Adipocyte (in vitro differentiated cells): ENCODE measurements at places on chromosomes 13 and 19.

- DNase-seq: no peak
Measured at GRCh38 chr13:50691176-50691680, 152.3 kb downstream of the DLEU7 start.

DNA sequence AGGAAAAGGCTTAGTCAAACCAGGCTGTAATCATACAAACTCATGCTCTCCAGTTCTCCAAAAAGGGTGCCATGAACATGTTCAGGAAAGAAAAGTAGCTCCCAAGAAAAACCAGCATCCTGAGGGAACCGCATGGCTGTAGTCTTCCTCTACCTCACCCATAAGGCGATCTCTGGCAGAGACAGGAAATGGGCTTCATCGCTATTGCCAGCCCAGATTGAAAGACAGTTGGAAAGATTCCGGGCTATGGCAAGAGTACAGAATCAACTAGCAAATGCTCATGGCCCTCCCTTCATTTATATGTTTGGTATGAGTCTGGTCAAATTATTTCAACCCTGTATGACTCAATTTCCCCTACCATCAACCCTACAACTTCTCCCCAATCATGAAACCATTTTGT is 140.1 kb downstream of the LHFPL6 start:
- DNase-seq: no peak

DNA sequence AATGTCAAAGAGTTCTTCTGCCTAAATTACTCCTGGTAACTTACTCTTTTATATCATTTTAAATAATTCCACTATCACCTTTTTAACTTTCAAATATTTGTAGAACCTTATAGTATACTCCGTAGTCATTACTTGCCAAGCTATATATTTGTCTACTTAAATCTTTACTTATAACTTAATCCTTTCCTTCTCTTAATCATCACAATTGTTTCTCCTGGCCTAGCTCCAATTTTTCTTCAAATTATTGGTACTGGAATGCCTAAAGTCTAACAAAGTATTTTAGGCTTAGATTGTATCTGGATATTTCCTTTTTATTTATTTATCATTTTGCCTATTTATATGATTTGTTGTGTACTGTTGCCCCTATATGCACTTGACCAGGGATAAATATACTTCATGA is 109.5 kb downstream of the MZT1 start:
- DNase-seq: no peak

DNA sequence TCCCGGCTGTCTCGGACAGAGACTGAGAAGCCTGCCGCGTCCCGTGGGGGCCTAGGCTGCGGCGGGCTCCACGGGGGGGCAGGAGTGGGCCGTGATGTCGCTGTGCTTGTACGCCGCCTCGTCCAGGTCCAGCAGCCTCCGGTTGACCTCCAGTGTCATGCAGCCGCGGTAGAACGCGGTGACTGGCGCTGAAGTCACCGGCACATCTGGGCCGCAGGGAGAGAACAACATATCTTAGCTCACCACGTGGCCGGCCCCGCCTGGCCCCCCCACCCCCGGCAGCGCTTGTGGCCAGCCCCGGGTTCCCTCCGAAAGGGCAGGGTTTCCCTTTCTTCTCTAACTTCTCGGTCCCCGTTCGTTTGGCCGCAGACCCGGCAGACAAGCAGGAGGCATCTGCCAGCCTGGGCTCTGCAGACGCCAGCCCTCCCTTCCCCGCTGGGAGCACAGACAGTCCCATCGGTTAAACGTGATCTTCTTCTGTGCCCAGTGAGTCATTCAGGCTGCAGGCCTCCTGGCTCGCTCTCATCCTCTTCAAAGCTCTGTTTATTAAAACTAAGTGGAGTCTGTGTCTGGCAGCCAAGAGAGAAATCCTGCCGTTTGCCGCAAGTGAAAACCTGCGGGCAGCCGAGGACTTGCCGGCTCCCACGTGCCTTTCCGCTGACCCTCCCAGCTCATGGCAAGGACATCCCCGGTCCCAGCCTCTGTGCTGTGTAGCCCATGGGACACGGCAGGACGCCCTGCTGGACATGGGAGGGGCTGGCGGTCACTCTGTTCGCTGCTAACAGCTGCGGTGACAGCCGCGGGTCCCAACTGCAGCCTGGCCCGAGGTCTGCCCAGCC is 42.8 kb downstream of the GAS6 start:
- peak; percentile 95 for DNase-seq

DNA sequence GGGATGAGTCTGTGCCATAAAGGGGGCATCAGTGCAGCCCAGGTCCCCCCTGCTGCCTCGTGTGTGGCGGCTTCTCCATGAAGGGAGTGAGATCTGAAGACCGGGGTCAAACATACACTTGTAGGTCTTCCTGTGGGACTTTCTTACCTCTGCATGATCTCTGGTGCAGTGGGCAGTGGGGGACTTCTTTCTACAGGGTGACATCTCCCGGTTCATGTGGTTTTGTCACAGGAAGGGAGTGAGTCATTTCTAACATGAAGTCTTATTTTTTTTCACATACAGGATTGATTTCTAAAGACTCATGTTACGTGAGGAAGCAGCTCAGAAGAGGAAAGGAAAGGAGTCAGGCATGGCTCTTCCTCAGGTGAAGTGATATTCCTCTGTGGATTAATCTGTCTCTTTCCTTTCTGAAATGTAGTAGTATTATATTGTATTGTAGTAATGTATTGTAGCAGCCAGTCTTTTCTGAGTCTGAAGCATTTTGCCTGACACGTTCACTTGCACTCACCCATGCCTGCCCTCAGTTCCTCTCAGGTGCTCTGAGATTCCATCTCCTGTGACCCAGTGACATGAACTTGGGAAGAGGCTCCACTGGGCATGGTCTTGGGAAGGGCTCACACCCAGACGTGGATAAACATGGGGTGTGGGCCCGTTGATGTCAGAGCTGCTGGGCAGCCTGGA is 15.7 kb downstream of the ZNF808 start:
- DNase-seq: no peak

DNA sequence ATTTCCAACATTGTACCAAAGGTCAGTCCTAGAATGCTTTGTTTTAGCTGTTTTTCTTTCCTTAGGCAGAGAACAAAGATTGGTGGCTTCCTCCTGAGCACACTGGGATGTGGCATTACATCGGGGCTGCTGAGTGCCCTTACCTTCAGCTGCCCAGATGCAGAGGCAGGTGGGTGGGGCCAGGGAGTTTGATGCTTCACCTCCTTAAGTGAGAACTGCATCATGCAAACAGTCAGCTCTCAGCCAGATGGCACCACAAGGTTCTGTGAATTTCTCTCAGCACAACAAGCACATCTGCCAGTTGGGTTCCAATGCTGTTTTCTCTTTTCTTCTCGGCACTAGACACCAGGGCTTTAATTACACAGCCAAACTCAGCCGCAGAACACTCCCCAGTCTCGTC is 87.4 kb upstream of the UBL3 start:
- DNase-seq: no peak

DNA sequence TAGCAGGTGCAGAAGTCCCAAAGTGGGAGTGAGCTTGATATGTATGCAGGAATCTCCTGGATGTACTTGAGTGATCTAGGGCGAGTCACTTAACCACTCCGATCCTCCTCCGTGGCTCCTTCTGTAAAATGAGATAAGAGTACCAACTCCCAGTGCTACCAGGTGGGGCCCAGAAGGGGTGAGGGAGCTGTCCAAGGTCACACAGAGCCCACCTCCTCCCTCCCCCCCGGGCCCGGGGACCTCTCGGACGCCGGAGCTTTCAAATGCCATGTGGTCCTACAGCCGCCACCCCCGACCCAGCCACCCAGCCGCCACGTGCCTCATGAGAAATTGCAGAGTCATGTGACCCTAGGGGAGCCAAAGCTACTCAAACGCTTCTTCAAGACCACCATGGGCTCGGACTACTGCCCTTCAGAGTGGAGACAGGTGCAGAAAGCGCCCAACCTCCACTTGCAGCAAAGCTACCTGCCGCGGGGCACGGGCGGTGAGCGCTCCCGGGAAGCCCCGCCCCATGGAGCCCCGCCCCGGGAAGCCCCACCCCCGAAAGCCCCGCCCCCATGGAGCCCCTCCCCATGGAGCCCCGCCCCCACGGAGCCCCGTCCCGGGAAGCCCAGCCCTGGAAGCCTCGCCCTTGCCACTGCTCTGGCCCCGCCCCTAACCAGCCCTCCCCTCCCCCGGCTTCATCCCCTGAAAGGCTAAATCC is 10.1 kb upstream of the ZNF358 start:
- peak; percentile 46 for DNase-seq
